Purkinje cell (primary cell): ENCODE measurements at places on chromosomes 3 and 15. TPM values are rescaled to one million over a fixed set of nuclear protein-coding genes. Genes with fewer than 3 reads are reported as not detected.

The HRG gene
- not detected in 2 replicates for polyA plus RNA-seq

The LAMB2 gene
- 12.6 and 20.2 TPM in 2 replicates for polyA plus RNA-seq

The DLEC1 gene
- polyA plus RNA-seq, result not detected in 2 replicates

The KPNA4 gene
- 35.0 and 36.1 TPM in 2 replicates for polyA plus RNA-seq

The GPR149 gene
- polyA plus RNA-seq, result not detected in 2 replicates

The CLEC3B gene
- polyA plus RNA-seq, result not detected in 2 replicates

The HIGD2B gene
- polyA plus RNA-seq, result not detected in 2 replicates

The DUOX2 gene
- not detected in 2 replicates for polyA plus RNA-seq

The NR2F2 gene
- 38.7 and 46.0 TPM in 2 replicates for polyA plus RNA-seq

The KCNMB2 gene
- polyA plus RNA-seq, result 3.3 TPM in 1 of 2 replicates, not detected in the other
